ENCODE measurements at places on chromosomes 12 and 14. TPM values are rescaled to one million over a fixed set of nuclear protein-coding genes. Genes with fewer than 3 reads are reported as not detected.
A peak's percentile ranks its signal among the peaks of the same experiment; 100 is the strongest.

GRCh38 chr14:74301594-74302151 is 1.1 kb downstream of the ABCD4 start:
- peak overlapping the region; percentile 78 for H3K27ac ChIP-seq
- H3K36me3 ChIP-seq, result peaks cover 4% of the 10 kb centered on the region
- H3K4me1 ChIP-seq, result peaks cover 39% of the 10 kb centered on the region
- H3K27me3 ChIP-seq, result no peaks in the 10 kb centered on the region

DNA sequence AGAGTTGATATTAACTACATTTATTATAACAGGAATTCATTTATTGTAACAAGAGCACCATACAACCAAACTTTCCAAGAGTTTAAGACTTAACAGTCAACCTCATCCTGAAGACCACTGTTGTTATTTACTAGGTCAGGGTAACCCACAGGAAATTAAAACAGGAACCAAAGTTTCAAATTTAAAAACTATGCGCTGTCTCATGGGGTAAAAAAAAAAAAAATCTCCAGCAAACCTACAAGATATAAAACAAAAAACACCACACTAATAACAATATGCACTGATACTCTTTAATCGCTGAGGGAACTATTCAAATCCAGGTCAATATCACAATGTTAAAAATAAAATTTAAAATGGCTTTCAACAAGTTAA is 44.5 kb downstream of the FOXN3 start:
- DNase-seq, result no peak
- H3K27me3 ChIP-seq, result no peaks in the 10 kb centered on the region
- H3K4me1 ChIP-seq, result no peaks in the 10 kb centered on the region
- H3K4me3 ChIP-seq, result no peak overlapping the region

RIN3 gene
- 22.2 TPM for total RNA-seq

GRCh38 chr12:14460212-14460841 is 94.8 kb downstream of the ATF7IP start:
- no peaks in the 10 kb centered on the region for H3K27me3 ChIP-seq
- peaks cover 6% of the 10 kb centered on the region for H3K36me3 ChIP-seq
- H3K27ac ChIP-seq, result no peak overlapping the region

GRCh38 chr14:92924247-92924646 is 1.3 kb downstream of the CHGA start:
- no peaks in the 10 kb centered on the region for H3K4me1 ChIP-seq
- H3K27ac ChIP-seq, result no peak overlapping the region
- H3K27me3 ChIP-seq, result peaks cover 17% of the 10 kb centered on the region

GRCh38 chr12:39341179-39341578 is 101.7 kb downstream of the KIF21A start:
- H3K27ac ChIP-seq, result no peak overlapping the region
- no peaks in the 10 kb centered on the region for H3K36me3 ChIP-seq
- H3K4me3 ChIP-seq, result no peak overlapping the region
- DNase-seq, result no peak

TMEM63C gene
- 5.7 TPM for total RNA-seq

DNA sequence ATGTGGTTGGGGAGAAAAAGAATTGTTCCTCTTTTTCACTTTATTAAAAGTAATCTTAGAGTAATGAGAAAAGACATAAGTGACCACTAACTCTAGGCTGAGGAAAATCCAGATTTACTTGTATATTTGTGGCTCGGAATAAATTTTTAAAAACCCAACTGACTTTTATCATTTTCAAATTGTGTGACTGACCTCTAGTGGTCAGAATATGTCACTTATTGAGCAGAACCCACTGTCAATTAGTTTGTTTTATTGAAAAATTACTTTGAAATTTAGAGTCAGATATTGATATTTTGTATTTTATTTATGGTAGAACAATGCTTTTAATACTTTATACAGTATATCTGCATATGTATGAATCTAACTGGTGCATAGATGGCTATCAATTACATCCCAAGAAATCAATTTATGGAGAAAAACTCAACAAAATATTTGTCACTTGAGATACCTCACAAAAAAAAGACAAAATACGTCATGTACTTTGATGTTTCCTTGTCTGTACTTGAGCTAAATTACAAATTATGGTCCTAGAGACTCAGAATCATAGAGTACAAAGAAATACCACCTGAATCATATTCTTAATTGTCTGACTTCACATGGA is 229.4 kb downstream of the CNTN1 start:
- H3K36me3 ChIP-seq, result no peaks in the 10 kb centered on the region
- H3K4me3 ChIP-seq, result no peak overlapping the region
- H3K27ac ChIP-seq, result no peak overlapping the region
- H3K27me3 ChIP-seq, result no peaks in the 10 kb centered on the region
- DNase-seq, result peak; percentile 12

- H3K4me1 ChIP-seq, result no peaks in the 10 kb centered on the region
- no peak overlapping the region for H3K27ac ChIP-seq
- no peaks in the 10 kb centered on the region for H3K27me3 ChIP-seq
- no peaks in the 10 kb centered on the region for H3K36me3 ChIP-seq
- DNase-seq, result no peak
Measured at GRCh38 chr14:91554535-91555332, 44.6 kb upstream of the PPP4R3A start.

PGF gene
- total RNA-seq, result 6.4 TPM

GRCh38 chr12:5085896-5086295 is 42.2 kb downstream of the KCNA5 start:
- no peak overlapping the region for H3K4me3 ChIP-seq
- peaks cover 43% of the 10 kb centered on the region for H3K27me3 ChIP-seq
- no peak for DNase-seq
- no peak overlapping the region for H3K27ac ChIP-seq
- no peaks in the 10 kb centered on the region for H3K36me3 ChIP-seq

ASCL1 gene
- total RNA-seq, result not detected

DNA sequence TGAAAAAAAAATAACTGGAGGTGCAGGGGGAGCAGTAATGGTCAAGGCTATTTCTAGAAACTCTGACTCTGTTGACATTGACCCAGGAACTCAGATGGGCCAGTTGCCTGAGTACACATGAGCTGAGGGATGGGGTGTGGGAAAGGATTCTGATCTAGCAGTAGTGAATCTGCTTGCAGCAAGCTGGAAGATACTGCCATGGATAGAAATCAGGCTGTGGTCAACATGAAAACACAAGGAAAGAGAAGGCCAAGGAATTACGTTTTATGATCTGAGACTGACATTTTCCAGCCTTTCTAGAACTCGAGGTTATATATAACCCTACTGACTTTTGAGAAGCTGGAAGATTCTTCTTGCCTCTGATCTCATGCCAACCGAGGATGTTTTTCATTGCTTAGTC is 90.0 kb downstream of the ANO6 start:
- no peaks in the 10 kb centered on the region for H3K36me3 ChIP-seq
- H3K27ac ChIP-seq, result no peak overlapping the region
- H3K4me1 ChIP-seq, result peaks cover 10% of the 10 kb centered on the region
- no peak for DNase-seq

DNA sequence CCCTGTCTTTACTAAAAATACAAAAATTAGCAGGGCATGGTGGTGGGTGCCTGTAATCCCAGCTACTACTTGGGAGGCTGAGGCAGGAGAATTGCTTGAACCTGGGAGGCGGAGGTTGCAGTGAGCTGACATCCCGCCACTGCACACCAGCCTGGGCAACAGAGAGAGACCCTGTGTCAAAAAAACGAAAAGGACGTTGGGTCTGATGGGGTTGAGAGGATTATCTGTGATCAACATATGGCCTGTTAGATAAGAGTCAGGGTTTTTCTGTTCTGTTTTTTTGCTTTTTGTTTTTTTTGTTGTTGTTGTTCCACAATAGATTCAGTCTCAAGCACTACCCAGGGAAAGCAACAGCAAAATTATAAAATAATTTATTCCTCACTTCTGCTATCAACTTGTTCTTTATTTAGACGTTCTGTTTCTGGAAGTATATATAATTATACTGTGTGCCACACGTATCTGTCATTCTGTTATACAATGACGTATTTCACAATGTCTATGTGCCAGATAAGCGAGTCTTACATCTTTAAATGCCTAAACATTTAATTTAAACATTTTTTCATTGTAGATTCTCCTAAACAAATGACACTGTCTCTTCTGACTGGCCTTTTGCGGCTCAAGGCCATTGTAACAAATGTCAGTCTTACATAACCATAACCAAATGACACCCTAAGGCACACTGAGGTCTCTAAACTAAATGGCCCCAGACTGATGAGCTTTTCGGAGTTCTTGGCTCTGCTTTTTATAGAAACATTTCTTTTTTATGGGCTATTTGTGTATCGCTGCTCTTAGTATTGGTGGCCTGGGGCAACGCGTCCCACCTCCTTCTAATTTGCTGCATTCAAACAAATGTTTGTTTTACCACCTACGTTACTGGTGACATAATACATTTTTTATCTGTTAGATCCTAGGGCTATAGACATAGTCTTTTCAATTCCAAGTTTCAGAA is 7.2 kb upstream of the P2RX4 start:
- no peak overlapping the region for H3K27ac ChIP-seq
- H3K36me3 ChIP-seq, result no peaks in the 10 kb centered on the region
- no peaks in the 10 kb centered on the region for H3K27me3 ChIP-seq
- H3K4me3 ChIP-seq, result no peak overlapping the region
- DNase-seq, result no peak

DNA sequence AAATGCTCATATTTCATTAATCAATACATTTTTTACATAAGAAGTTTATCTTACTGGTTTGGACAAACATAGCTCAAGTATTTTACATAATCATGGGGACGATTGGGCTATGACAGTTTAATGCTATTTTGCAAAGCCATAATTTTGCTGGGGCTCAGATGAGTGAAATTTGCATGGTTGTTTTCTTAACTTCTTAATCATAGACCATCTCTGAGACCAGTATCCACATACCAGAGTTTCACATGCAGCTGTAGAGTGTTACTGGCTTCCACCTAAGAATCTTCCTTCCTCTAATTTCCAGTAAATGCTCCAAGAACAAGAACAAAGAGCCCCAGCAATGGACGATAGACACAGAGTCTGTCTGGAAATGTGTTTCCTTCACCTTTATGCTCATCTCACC is 303.0 kb upstream of the TMEM132C start:
- no peaks in the 10 kb centered on the region for H3K4me1 ChIP-seq
- H3K36me3 ChIP-seq, result no peaks in the 10 kb centered on the region
- no peak overlapping the region for H3K4me3 ChIP-seq
- H3K27ac ChIP-seq, result no peak overlapping the region
- no peak for DNase-seq

SPATS2 gene
- 74.2 TPM for total RNA-seq

GRIP1 gene
- total RNA-seq, result not detected

DNA sequence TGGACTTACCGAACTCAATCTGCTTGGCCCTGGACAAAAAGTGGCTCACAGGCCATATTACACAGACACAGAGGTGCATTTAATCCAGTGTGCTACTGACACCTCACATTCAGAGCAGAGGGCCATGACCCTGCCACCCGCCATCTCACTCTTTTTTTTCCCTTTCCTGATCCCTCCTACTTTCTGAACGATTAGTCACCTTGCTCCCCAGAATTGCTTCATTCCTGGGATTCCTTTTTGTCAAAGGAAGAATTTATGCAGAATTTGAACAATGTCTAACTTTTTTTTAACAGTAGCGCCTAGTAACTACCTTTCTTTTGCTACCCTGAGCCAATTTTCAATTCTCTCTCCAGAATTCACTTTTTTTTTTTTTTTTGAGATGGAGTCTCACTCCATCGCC is 4.6 kb downstream of the PKP2 start:
- no peak for DNase-seq
- H3K27ac ChIP-seq, result peak overlapping the region; percentile 72
- H3K27me3 ChIP-seq, result no peaks in the 10 kb centered on the region
- H3K4me1 ChIP-seq, result peaks cover 64% of the 10 kb centered on the region

LUM gene
- 0.69 TPM for total RNA-seq

GRCh38 chr14:93019367-93019843 is 96.3 kb downstream of the ITPK1 start:
- no peaks in the 10 kb centered on the region for H3K27me3 ChIP-seq
- DNase-seq, result no peak
- H3K27ac ChIP-seq, result no peak overlapping the region
- no peaks in the 10 kb centered on the region for H3K4me1 ChIP-seq

DNA sequence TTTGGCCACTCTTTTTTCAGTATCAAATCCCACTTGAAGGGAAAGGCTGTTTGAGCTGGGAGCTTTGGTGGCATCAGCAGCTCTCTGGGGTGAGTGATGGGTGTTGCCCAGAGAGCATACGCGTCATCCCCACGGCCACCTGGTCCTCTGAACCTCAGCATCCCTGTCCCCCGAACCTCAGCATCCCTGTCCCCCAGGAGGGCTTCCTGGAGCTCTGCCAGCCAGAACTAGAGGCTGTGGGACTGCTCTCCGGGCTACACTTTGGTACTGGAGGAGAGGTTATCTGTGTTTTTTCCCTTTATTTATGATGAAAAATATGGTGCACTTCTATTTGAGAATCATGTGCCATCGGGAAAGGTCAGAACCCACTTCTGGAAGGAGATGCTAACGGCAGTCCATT is 131.5 kb upstream of the RTL1 start:
- no peaks in the 10 kb centered on the region for H3K36me3 ChIP-seq
- no peak overlapping the region for H3K27ac ChIP-seq
- no peaks in the 10 kb centered on the region for H3K4me1 ChIP-seq
- no peak overlapping the region for H3K4me3 ChIP-seq
- DNase-seq, result no peak
- no peaks in the 10 kb centered on the region for H3K27me3 ChIP-seq

CLEC9A gene
- total RNA-seq, result not detected

GPR68 gene
- not detected for total RNA-seq

OTUB2 gene
- 6.6 TPM for total RNA-seq

- no peak for DNase-seq
- H3K27me3 ChIP-seq, result no peaks in the 10 kb centered on the region
- H3K36me3 ChIP-seq, result no peaks in the 10 kb centered on the region
- H3K4me1 ChIP-seq, result peaks cover 49% of the 10 kb centered on the region
- no peak overlapping the region for H3K27ac ChIP-seq
Measured at GRCh38 chr14:74568911-74569310, 43.1 kb downstream of the LTBP2 start.

DNA sequence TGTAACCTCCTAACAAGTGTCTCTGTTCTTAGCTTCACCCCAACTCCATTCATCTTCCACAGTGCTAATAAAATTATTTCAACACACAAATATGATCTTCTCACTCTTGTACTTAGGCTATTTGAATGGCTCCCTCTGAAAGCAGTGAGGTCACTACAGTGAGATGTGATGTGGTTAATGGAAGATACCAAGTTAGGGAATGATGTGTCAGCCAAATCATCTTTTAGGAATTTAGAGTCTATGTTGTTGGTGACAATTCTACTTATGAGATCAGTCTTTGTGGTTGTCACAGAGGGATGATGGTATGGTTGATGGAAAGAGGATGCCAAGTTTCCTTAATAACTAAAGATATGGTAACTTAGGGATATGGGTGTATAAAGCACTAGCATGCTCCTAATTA is 57.6 kb downstream of the POLR3B start:
- H3K4me3 ChIP-seq, result no peak overlapping the region
- H3K27me3 ChIP-seq, result no peaks in the 10 kb centered on the region
- no peaks in the 10 kb centered on the region for H3K36me3 ChIP-seq

TAS2R7 gene
- total RNA-seq, result not detected

- no peak for DNase-seq
- H3K4me3 ChIP-seq, result no peak overlapping the region
- H3K4me1 ChIP-seq, result no peaks in the 10 kb centered on the region
- no peak overlapping the region for H3K27ac ChIP-seq
Measured at GRCh38 chr12:72105849-72106248, 166.3 kb upstream of the TRHDE start.
